ENCODE measurements at places on chromosomes 7 and 10.

- no peak for DNase-seq
Observed at GRCh38 chr7:137696376-137696775, 150.4 kb downstream of the DGKI start.

DNA sequence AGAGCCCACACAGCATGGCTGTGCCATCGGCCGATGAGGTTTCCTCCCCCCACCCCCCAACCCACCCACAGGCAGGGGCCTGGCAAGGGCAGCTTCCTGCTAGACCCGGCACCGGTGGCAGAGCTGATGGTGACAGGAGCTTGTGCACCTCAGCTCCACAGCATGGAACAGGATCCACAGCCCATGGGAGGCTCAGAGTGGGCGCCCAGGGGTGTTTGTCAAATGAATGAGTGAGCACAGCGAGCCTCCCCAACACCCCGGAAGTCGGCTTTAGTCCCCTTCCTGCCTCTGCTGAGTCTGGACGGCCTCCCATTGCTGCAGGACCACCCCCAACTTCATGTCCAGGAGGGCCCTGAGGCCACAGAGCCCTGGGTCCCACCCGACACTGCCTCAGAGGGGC, 68.9 kb downstream of the PDGFA start:
- DNase-seq = no peak

DNA sequence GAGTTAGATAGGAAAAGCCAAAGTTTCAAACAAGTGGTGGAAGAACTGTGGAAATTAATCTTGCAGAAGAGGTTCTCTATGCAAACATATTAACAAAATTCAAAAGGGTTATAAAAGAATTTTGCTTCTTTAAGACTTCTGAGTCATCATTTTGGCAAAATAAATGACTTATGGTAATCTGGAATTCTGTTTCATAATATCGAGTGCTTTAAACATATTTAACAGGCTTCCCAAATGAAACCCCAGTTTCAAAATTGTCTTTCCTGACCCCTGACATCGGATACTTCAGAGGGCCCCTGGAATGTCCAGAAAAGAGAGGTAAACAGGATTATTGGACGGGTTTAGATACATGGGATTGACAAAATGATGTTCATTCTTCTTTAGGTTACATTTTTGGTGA, 444.6 kb downstream of the HTR7 start:
- no peak for DNase-seq

GRCh38 chr10:85946713-85947326, 419.8 kb downstream of the GRID1 start:
- DNase-seq = peak; percentile 46

- no peak for DNase-seq
Observed at GRCh38 chr10:29681676-29682448, 47.1 kb upstream of the SVIL start.

DNA sequence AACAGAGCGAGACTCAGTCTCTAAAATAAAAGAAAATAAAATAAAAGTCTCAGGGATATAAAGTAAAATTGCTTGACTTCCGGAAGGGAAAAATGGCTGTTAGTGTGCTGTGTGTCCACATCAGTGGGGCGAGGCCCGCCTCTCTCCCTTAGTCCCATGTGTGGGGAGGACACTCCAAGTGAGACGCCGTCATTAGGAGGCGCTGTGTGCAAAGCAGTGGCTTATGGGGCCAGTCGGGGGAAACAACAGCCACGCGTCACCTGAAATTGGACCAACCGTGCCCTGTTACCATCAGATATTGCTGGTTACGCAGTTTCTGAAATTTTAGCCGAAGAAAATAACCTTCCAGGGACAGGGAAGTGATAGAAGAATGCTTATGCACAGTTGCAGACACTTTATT, 15.8 kb downstream of the SFXN4 start:
- no peak for DNase-seq

GRCh38 chr7:78224923-78225322, 426.4 kb downstream of the PHTF2 start:
- DNase-seq = no peak
